ENCODE measurements at places on chromosomes 11 and 22. TPM values are rescaled to one million over a fixed set of nuclear protein-coding genes. Genes with fewer than 3 reads are reported as not detected.

DNA sequence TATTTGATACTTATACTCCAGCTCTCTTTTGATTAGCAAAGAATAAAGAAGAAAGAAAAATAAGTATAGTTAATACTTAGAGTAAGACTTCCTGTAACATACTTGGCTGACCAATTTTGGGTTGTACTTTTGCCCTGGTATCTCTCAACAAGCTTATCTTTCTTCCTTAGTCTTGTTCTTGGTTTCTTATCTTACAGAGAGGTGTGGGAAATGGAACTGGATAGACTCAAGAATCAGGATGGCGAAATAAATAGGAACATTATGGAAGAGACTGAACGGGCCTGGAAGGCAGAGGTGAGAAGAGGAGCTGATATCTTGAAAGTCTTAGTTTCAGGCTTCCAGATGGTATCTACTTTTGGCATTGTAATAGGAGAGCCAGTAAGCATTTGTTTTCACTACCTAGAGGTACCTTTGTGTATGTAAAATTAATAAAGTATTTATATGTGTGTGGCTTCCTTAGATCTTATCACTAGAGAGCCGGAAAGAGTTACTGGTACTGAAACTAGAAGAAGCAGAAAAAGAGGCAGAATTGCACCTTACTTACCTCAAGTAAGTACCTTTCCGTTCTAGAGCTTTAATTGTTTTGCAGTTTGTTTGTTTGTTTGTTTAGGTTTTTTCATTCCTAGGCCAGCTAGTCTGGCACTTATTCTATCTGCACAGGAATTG lies 11.3 kb upstream of the BACE1-AS start:
- no peak for DNase-seq

- no peak for DNase-seq
These were observed 29.0 kb downstream of the RTN4R start for GRCh38 chr22:20238901-20239675.

GRCh38 chr11:39144351-39145130 lies 2314.9 kb downstream of the LRRC4C start:
- no peak for DNase-seq

DNA sequence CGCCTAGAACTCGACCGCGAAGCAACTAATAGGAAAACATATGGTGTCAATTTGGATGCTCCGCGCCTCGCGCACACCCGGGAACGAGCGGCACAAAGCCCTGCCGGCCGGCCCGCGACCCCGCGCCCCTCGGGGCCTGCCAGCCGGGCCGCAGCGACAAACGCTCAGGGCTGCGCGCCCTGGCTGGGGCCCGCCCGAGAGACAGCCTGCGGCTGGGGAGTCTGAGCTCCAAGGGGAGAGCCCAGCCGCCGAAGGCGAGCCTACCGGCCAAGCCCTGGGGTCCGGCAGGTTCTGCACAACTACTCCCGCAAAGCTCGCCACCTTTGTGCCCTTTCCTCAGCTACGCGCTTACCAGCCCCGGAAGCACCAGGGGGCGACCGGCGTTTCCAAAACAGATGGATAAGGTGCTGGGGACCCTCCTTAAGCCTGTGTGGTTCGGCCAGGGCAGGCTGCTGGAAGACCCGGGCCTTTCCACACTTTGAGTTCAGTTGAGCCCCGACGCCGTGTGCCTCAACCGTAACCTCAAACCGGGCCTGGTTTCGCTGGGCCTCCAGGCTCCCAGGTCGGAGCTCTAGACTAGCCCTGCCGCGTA lies 6.0 kb downstream of the PAX6 start:
- no peak for DNase-seq

DNA sequence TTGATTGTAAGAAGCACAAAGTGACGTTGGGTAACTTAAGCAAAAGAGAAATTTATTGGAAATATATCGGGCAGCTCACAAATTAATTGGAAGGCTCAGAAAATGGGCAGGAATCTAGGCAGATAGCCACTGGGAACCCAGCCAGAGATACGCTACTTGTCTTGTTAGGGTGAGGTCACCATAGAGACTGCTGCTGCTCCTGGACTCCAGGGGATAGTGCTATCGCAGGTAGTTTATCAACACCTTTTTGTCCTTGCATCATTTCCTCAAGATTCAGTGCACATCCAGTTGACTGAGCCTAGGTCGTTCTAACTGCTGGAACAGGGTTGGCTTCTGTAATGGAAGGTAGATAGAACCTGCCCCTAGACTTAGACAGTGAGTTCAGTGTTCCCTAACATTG lies 19.6 kb downstream of the AMOTL1 start:
- no peak for DNase-seq

GRCh38 chr11:44596525-44597276 lies 31.2 kb downstream of the CD82 start:
- DNase-seq: no peak

- no peak for DNase-seq
These were observed 58.5 kb upstream of the NTM start for GRCh38 chr11:131311776-131312514.

- no peak for DNase-seq
These were observed 23.5 kb upstream of the TOP3B start for GRCh38 chr22:22005945-22006595.

GRCh38 chr22:17257121-17258001 lies 38.1 kb upstream of the ADA2 start:
- DNase-seq: no peak

DNA sequence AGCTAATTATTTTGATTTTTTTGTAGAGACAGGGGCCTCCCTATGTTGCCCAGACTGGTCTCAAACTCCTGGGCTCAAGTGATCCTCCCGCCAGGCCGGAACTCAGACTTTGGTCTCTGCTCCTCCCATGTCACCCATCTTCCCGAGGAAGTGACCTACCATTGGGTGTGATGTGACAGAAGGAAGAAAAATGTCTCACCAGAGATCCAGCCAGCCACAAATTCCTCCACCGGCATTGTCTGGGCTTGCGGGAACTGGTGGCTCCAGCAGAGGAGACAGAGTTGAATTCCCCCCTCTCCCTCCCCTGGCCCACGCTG lies 772 bp downstream of the SLC25A45 start:
- no peak for DNase-seq

- DNase-seq: no peak
These were observed 142.0 kb downstream of the TRIM29 start for GRCh38 chr11:119995730-119996491.

DNA sequence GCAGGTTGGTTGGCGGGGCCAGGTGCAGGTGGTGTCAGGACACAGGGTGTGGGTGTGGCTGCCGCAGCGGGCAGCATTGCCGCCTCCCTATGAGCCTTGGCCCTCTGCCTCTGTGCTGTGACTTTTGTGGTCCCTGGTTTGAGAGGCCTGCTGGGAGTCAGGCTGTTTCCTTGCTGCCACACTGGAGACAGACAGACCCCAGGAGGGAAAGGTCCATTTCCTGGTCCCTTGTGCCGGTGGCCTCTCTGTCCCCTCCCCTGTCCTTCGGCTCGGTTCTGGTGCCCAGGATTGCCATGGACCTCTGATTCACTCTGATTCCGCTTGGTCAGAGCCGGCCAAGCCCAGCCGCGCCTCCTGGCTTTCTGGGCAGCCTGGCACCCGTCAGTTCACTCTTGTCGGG lies 196.9 kb downstream of the TBC1D22A start:
- DNase-seq: no peak

GRCh38 chr11:15836795-15837194 lies 519.6 kb downstream of the SOX6 start:
- DNase-seq: no peak

PRDX5 gene
- 206 TPM for total RNA-seq

TSSK2 gene
- not detected for total RNA-seq

CATSPER1 gene
- 4.6 TPM for total RNA-seq

STK33 gene
- 10.9 TPM for total RNA-seq

HTR3A gene
- not detected for total RNA-seq
